ENCODE measurements at places on chromosomes 2 and 18.
A peak's percentile ranks its signal among the peaks of the same experiment; 100 is the strongest.

DNA sequence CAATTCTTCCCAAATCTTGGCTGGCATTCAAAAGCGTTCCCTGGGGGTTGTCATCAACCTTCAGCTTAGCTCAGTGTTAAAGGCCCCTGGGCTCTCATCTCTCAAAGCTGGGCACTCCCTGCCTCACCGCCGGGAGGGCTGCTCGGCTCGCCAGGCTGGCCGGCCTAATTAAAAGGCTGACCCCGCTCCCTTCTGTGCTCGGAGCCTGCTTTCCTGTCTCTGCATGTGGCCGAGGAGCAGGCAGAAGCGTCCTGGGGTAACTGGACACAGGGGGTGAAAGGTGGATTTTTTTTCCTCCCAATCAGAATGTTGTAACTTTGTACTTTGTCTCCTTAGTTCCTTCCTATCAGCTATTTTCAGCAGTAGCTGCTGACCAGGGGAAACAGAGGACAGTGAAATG is 231.1 kb downstream of the GBX2 start:
- DNase-seq: no peak

DNA sequence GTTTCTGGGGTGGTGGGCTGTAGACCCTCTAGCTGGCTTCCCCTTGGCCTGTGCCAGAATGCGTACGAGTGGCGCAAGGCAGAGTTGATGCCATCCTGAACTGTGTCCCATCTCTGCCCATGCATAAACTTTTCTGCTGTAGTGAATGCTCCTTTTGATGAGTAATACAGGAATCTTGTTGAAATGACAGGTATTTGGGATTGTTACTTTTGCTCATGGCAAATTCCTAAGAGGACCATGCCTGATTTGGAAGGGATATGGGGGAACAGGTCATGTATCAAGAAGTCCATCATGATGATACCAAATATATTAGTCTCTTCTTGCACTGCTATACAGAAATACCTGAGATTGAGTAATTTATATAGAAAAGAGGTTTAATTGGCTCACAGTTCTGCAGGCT is 648.0 kb downstream of the SLC4A3 start:
- DNase-seq: no peak

GRCh38 chr18:55376387-55376786 is 211.6 kb downstream of the TCF4 start:
- no peak for DNase-seq

- peak; percentile 52 for DNase-seq
Observed at GRCh38 chr18:46320928-46321711, 216.9 kb downstream of the HAUS1 start.

DNA sequence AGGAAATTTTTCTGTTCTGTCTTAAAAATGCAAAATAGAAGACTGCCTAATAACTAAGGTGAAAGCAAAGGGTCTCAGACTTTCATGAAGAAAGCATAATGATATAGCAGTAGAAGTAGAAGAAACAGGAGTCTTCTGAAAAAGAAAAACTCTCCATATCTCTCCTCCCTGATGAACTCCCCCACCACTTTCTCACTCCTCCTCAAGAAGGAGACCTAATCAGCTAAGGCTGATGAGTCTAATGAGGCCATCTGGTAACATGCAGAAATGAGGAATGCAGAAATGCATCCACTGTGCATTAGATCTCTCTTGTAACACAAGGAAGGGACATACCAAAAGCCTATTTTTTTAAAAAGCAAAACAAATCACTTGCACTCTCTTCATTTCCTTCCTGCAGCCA is 273.7 kb upstream of the UBE2E3 start:
- DNase-seq: no peak

- no peak for DNase-seq
Observed at GRCh38 chr2:101356521-101356920, 30.8 kb downstream of the CREG2 start.

GRCh38 chr2:133811409-133812125 is 243.3 kb upstream of the NCKAP5 start:
- DNase-seq: no peak

DNA sequence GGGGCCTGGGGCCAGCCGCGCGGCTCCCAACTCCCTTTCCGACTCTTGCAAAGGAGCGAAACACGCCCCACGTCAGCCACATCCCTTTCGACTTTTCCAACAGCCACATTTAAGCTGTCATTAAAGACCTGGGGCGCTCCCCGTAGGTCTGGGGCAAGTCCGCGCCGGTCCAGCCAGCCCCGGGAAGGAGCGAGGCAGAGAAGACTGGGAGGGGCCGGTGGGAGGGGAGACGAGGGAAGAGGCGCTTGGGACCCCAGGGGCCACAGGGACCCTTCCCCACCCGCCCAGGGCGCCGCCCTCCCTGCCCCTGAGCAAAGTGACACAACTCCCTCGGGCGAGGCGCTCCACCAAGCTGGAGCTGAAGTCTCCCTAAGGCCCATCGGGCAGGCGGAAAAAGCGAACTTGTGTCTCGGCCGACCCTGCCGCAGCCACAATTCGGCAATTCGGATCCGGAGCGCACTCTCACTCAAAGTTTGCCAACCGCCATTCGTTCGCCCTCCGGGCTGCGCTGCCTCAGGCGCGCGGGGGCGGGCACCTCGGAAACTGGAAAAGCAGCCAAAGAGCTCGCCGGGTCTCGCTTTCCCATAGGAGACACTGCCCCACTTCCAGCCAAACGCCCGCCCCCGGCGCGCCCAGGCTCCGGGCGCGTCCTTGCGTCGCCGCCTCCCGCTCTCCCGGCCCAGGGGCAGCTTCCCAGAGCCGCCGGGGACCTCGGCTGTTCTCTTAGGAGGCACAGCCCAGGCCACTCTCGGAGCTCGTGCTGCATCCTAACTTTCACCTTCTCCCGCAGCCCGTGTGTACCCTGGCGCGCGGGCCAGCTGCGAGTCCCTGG is 1.1 kb upstream of the KCTD1 start:
- DNase-seq: peak; percentile 69

DNA sequence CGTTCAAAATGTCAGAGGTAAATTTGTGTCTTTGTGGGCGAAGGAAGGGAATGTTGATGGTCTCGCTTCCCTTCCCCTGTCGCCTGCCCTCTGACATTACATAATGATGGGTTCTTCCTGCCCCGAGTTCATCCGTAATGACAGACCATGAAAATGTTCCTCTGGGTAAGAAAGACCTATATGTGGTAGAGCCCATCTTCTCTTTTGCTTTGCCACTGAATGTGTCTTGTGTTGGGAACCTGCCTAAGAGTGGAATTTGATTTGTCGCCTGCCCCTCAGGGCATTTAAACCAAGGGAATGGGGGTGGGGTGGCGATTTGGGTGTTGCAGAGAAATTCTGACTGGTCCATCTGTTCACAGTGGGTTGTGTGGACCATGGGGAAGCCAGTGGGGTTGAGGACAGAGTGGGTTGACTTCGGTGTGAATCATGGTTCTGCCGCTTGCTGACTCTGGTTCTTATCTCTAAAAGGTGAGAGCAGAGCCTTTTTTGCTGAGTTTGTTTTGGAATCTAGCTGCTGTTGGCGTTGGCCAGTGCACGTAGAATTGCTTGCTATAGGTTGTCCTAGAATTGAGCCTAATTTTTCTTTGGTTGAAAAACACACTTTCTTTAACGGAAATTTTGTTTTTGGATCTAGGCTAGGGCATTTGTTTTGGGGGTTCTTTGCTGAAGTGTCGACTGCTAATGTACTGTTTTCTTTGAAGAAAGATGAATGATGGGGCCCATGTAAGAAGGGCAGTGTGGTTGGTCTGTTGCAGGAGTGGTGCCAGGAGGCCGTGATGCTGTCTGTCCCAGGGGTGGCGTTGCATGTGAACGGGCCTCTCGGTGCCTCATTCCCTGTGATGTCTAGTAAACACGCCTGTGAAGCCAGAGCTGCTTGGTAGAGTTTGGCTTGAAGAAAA is 1.3 kb downstream of the INPP4A start:
- peak; percentile 33 for DNase-seq

- no peak for DNase-seq
Observed at GRCh38 chr2:105747991-105748390, 3.3 kb downstream of the NCK2 start.

DNA sequence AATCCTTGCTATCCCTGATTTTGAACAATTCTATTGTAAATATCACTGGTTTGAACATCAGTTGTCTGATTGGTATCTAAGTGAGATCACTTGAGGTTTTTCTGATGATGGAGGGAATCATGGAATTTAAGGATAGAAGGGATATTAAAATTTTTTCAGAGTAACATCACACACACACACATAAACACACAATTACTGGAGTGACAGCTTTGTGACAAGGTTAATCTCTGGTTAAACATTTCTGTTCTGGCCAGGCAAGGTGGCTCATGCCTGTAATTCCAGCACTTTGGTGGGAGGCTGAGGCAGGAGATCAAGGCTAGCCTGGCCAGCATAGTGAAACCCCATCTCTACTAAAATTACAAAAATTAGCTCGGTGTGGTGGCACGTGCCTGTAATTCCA is 85.3 kb downstream of the SOCS6 start:
- no peak for DNase-seq

GRCh38 chr2:160538559-160539355 is 45.1 kb upstream of the RBMS1 start:
- no peak for DNase-seq

DNA sequence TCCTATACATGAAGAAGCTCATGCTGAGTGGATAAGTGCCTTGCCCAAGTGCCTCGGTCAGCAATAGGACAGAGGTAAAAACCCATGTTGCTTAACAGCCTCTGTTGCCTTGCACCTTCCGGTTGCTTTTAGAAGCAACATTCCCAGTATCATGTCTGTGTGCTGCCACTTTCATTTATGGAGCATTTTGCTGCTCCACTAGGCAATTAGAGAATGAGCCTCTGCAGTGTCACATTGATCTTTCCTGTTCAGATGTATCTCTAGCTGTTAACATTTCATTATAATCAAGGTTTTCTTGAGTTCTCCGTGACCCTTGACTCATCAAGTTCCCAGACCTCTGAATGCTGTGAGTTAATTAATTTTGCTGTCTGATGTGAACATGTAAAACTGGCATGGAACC is 134.5 kb upstream of the EPB41L3 start:
- DNase-seq: no peak

DNA sequence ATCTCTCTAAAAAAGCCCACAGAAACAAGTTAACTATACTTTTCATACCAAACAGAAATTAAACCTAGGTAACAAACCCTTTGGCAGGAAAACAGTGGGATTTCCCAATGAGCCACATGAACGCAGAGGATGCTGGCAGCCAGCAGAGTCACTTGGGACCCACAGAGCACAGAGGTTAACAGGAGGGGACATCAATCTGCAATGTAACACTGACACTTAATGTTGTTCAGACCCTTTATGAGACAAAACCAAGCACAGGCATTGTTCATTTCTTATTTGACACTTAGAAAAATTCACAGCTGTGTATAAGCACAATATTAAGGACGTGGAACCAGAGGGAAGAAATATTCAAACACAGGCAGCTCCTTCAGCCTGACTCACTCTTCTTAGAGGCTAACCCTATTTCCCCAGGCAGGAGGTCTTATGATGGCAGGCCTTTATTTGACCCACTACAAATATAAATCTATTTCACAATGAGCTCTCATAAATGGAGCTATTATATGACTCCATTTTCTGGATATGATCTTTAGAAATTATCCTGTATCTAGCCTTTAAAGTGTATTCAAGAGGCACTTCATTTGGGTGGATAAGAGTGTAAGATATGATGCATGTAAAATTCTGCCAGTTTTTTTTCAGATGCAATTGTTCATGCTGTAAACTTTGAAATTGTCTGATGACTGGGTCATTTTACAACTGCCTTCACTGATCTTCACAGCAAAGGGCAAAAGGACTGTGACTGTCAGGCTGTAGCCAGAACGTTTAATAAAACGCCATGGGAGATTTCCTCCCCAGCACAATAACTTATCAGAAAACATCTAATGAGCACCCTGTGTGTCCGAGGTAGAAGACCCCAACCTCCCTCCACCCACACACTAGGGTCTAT is 132.8 kb upstream of the SATB2 start:
- DNase-seq: no peak

- DNase-seq: no peak
Observed at GRCh38 chr2:11993749-11994148, 247.3 kb downstream of the LPIN1 start.

DNA sequence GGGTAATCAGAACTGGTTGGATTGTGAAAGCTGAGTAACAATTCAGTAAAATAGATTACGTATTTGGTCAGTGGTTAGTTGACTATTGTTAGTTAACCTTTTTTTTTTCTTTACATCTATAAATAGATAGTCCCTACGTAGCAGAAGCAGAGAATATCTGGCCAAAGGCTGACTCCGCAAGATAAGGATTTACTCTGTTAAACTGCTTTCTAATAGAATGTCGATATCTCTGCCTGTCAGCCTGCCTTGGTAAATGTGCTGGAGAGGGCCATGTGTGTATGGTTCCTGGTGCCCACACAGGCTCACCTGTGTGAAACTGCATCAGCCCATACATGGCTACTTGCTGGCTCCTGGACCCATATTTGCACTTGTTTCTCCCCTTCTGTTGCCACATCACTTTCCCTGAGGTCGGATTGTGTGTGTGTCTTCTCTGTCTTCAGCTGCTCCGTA is 94.4 kb downstream of the CRIM1 start:
- DNase-seq: no peak

DNA sequence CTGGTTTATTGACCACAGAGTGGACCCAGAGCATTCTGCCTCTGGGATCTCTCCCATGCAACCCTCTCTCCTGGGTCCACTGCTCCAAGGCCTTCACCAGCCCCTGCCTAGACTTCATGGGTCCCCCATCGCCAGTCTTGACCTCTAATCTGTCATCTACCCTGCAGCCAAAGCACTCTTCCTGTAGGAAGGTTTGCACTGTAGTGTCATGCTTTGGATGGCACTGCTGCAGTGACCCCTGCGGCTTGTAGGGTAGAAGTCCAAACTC is 41.7 kb downstream of the MYO7B start:
- DNase-seq: no peak

DNA sequence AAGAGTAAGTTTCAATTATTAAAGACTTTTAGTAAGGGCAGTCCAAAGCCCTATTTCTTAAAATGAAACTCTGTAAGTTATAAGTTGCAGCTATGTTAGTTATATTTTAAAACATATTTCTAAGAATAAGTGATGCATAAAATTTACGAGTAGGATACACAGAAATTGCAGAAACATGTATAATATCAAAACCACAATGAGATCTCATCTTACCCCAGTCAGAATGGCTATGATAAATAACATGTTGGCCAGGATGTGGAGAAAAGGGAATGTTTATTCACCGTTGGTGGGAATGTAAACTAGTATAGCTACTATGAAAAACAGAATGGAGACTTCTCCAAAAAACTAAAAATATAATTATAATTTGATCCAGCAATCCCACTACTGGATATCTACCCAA is 201.2 kb downstream of the CBLN2 start:
- DNase-seq: no peak

GRCh38 chr2:205765151-205765550 is 82.8 kb downstream of the NRP2 start:
- DNase-seq: no peak

DNA sequence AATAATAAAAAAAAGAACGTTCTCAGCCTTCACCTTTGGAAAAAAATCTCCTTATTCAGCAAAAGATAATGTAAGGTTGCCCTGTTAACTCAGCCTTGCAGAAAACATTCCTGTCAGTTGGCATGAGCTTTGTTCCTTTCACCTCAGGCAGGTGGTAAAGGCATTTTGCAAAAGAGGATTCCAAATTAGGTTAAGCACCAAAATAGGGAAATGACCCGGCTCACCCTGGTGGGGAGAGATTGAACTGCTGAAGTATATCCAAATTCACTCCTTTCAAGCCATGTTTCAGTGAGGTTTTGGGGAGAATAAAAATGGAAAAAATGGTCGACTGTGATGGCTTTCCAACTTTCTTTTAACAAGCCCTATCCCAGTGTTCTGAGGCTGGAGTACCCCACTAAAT is 1988.8 kb upstream of the PIK3C3 start:
- DNase-seq: no peak

- DNase-seq: no peak
Observed at GRCh38 chr2:15955232-15955988, 15.1 kb downstream of the MYCN start.

- DNase-seq: no peak
Observed at GRCh38 chr2:191715471-191715870, 37.5 kb downstream of the NABP1 start.

Data from HT-29 (cell line).